Vagina (tissue), 2 donors: ENCODE measurements at places on chromosomes 16 and 17.

DNA sequence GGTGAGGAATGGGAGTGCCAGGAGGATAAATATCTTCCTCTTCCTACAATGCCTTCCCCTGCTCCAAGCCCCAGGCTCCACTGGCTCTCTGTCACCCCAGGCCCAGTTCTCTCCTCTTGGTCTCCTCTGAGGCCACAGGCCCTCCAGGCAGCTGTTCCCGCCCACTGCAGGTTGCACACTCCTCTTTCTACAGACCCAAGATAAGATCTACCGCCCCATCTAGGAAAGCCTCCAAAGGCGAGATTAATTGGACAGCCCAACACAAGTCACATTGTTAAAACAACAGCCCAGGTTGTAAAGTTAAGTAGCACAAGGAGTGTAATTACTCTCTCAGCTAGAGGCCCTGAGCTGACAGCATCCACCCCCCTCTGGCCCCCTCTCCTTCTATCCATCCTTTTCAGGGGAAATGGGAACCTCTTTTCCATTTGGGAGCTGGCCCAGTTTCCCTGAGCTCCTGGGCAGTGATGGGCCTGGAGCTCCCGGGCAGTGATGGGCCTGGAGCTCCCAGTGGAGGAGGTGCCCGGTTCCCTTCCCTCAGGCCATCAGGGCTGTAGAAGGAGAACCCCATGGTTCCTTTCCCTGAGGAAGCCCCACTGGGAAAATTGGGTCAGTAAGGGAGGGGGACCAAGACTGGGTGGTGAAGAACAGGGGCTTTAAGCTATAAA, 7.3 kb downstream of the DLX4 start:
- no peak for DNase-seq

GRCh38 chr17:32298298-32298697, 32.7 kb downstream of the RHBDL3 start:
- no peak for DNase-seq

DNA sequence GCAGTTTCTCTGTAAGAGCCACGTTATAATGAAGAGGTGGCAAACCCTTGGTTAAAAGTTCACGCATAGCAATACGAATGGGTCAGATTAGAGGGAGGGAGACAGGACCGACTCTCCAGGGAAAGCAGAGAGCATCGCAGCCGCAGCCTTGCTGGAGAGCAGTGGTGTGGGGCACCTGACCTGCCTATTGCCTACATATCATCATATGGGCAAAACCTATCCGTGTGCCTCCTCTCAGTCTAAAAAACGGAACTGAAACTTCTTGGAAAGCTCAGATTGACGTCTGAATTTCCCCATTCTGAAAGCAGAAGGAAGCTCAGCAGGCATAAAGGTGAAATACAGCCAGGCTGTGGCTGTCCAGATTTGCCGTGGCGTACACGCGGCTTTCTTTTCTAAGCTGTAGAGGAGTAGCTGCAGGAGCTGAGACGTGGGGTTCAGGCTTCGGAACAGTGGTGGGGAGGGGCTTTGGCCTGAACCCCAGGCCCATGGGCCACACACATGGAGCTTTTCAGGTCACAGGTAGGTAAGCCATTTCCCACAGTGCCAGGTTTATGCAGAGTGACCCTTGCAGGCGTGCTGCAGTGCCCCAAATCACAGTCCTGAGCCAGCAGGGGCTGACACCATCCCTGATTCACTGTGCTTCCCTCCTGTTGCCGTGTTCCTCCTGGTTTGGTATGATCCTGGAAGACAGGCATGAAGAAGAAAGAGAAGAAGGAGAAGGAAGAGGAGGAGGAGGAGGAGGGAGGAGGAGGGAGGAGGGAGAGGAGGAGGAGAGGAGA, 41.6 kb upstream of the TNRC6C start:
- no peak for DNase-seq

- DNase-seq: no peak
Measured at GRCh38 chr17:82640036-82640435, 8.2 kb downstream of the WDR45B start.

GRCh38 chr17:49820773-49821172, 27.1 kb downstream of the TAC4 start:
- no peak for DNase-seq

DNA sequence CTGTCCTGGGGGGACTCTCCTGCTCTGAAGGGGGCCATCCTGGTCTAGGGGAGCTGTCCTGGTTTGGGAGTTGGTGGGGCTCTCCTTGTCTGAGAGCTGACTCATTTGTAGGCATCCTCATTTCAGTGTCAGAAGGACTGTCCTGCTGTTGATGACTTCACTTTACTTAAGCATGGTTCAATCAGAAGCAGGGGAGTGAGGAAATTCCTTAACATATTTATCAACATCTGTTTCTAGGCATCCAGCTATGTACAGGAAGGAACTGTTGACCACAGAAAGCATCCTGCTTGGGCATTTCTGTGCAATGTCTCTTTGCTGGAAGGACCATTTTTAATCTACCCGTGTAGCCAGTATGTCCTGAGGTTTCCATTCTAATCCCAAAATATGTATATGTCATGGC, 502.7 kb upstream of the HSBP1 start:
- DNase-seq: no peak
